NCI-H69 (cell line): ENCODE measurements at places on chromosomes 3 and 15.

DNA sequence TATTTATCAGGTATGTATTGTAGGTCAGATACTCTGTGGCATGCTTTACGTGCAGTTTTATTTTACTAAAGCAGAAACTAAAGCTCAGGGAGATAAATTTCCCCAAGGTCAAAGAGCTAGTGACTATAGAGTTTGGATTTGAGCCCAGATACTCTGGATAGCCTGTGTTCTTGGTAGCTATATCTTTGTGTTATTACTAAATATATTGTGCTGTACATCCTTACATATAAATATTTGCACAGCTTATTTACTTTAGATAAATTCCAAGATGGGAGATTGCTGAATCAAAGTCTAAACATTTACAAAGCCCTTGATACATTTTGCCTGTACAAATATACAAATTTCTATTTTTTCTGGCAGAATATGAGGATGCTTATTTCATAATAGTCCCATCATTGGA lies 660.9 kb upstream of the NAALADL2 start:
- DNase-seq, result peak; percentile 77

DNA sequence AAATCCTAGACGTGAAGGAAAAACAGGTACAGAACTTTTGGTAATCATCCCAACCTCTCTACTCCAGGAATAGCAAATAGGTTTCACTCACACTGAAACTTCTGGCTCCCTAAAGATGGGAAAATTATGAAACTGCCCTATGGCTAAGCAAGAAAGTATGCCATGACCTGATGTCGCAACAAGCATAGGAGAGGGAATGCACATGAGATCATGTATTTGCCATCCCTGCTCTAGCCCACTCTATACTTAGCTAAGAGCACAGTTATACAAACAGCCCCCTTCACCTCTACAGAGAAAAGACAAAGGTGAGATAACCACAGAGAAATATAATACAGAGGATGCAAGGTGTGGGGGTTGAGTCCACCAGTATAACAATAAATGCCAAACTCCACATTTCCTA lies 102.7 kb downstream of the TBC1D5 start:
- peak; percentile 82 for DNase-seq

DNA sequence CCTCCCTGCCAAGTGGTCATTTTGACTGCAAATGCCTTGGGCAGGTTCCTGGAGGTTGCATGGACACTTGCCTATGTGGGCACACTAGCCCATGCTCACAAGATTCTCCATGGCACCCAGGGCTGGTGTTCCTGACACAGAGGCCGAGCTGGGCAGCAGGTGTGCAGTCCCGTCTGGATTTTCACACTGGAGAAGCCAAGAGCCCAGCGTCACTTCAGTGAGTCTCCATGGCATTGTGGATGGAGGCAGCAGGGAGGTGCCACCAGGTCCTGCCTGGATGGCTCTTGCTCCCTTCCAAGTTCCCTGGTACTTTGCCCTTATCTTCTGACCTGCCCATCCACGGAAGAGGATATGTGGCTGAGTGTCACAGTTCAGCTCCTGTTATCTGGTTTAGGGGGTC lies 63.7 kb upstream of the PLCL2 start:
- DNase-seq, result no peak

DNA sequence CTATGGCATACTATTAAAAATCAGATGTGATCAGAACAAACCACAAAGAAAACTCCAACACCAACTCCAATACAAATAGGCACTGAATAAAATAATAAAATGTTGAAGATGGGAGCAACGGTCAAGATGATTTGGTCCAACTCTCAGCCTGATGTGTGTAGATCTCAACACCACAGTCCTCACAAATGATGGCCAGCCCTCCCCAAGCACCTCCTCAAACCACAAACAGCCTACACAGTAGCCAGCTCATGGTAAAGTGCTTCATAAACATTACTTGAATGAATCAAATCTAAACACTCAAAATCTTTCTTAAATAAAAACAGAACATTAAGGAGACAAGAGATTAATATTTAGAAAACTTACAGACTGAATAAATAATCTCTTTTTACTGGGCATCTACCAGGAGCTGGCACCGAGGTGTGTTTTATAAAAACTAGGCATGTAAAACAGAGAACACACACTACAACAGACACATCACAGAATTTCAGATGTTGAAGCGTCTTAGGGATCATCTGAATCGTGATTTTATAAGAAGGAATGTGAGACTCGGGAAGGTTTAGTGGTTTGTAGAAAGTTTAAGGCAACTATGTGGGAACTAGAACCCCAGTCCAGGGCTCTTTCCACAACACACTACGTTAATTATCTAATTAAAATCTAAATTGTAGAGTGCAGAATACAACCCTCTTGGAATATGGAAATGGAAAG lies 102.4 kb downstream of the MYLK start:
- no peak for DNase-seq
